Stimulated activated CD4-positive, alpha-beta T cell treated with anti-CD3 and anti-CD28 coated beads, Interleukin-15, amount 100 ng/mL, for 48 hours (primary cell): ENCODE measurements at places on chromosomes 11 and 22.

- no peak for DNase-seq
These were observed 25.7 kb upstream of the DDX10 start for GRCh38 chr11:108639146-108639545.

- DNase-seq: no peak
These were observed 704.1 kb upstream of the CCDC90B start for GRCh38 chr11:83990160-83990733.

GRCh38 chr22:41290262-41291221 lies 4.6 kb upstream of the RANGAP1 start:
- DNase-seq: no peak

DNA sequence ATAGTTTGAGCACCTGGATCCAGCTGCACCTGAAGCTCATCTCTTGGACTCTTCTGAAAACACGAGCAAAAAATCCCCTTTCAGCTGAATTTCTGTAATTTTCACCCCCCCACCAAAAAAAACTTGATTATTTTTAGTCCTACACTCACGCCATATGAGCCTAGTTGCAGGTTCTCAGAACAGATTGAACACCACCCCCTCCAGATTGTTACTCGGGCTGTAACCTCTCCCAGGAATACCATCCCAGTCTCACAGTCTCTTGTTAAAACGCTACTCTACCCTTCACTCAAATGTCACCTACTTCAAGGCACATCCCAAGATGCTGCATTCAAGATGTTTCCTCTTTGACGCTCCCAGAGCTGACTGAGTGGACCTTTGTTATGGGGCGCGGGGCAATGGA lies 96.3 kb upstream of the PRDM11 start:
- DNase-seq: no peak

GRCh38 chr22:38285018-38285417 lies 12.2 kb upstream of the TMEM184B start:
- DNase-seq: no peak

- DNase-seq: no peak
These were observed 83.2 kb upstream of the PITPNB start for GRCh38 chr22:28002181-28002700.

GRCh38 chr11:720642-721246 lies 14.7 kb downstream of the EPS8L2 start:
- no peak for DNase-seq

DNA sequence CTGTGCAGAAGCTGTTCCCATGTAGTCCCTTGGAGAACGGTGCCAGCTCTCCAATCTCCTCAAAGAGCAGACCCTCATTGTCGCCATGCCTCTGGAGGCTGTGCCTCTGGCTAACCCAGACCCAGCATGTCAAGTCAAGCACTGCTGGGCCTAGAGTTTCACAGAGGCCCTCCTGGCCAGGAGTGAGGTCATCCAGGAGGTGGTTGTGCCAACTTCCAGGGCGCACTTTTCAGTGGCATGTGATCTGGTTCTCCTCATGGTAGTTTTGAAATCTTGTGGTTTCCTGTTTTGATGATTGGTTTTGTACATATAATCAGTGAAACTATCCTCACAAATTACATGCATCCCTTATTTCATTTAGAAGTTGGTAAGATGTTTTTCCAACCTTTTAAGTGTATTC lies 78.9 kb downstream of the PPFIBP2 start:
- no peak for DNase-seq

GRCh38 chr11:113334183-113334582 lies 19.8 kb downstream of the TTC12 start:
- DNase-seq: no peak

GRCh38 chr11:64894070-64894811 lies 15.8 kb upstream of the EHD1 start:
- peak; percentile 91 for DNase-seq

- no peak for DNase-seq
These were observed 9.2 kb upstream of the TPCN2 start for GRCh38 chr11:69039501-69039900.

- no peak for DNase-seq
These were observed 60.3 kb upstream of the POU2AF2 start for GRCh38 chr11:111185266-111185665.

- DNase-seq: no peak
These were observed at the start of gene CSF2RB for GRCh38 chr22:36913427-36914389. CSF2RB (plus strand) TSS chr22:36913628; CDS start chr22:36922208, 8,580 bp downstream.

DNA sequence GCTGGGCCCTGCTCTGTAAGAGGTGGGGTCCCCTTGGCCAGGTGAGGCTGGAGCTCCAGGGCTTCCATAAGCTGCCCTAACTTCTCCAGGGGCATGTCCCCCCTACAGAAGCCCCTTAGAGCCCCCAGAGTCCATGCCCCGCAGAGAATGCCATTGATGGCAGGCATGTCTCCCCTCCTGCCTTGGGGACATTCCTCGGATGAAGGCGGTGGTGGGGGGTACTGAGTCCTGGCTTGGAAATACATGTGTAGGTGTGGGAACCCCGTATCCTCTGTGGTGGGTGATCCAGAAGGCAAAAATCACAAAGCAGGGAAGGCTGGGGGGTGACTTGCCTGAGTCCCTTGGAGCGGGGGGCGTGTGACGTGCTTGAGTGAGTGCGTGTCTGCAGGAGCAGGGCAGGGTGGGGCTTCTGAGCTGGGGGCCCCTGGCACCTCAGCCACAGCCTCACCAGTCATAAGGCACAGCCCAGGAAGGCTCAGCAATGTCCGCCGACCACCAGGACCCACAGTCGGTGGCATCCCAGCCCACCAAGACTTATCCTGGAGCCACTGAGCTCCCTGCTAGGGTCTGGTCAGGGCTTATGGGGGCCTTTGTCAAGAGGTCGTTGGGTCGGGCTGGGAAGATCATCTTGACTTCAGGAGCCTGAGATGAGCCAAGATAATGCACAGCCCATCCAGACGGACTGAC lies 69.8 kb upstream of the KCNQ1OT1 start:
- DNase-seq: no peak

DNA sequence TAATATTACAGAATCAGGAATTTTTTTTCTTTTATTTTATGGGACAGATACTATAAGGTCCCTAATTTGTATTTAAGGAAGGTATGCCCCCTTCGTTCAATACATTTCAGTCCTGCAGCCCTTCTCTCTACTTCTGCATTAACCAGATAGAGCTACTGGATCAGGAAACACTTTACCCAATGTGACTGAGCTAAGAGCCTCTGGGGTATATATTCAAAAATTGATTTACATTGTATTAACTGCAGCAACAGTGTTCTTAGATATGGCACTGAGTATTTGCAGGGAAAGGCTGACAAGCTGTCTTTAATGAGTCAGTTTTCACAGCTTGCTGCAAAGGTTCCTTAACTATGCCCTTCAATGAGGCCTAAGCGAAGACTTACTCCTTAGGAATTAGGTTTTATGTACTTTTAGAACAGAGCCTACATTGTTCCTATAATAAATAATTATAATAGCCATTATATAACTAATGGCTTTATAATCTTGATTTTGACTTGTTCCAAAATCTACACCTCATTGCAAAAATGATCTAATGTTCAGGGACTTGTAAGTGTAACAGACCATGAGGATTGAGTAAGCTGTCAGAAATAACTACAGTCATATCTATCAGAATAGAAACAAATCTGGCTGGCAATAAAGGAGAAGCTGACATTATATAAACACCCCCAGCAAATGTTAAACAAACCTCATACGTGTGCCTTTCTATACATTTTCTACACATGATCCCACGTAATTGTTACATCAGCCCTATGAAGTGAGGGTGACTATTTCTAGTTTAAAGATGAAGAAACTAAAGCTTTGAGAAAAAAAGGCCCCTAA lies 55.0 kb downstream of the DDI1 start:
- no peak for DNase-seq

DNA sequence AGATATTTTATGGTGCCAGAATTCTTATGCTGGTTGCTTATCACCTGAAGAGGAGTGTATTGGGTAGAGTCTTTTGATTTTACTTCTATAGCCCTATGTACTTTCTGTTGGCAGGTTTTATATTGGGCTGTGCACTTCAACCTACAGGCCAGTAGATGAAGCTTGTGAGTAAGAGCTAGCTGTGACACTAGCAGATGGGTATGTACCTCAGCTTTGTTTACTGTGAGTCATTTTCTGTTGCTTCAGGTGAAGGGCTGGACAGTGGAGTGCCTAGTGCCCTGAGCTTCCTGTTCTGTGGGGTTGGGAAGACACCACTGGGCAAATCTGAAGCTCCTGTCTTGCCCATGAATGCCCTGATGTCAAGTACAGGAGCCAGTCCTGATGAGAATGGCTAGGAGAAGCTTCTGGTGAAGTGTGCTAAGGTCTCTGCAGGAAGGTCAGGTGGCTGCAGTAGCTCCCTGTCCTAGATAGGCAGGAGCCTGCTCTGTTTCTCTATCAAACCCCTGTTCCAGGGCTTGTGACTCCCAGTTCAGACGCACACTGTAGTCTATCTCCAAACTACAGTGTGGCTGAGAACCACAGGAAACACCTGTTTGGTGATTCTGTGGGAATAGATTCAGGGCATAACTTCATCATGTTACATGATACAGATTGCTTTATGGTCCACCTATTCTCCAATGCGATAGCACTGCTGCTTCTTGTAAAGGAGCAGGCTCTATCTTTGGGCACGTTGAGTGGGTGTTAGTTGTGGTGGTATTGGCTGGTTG lies 755.7 kb downstream of the KCNA4 start:
- DNase-seq: no peak

DNA sequence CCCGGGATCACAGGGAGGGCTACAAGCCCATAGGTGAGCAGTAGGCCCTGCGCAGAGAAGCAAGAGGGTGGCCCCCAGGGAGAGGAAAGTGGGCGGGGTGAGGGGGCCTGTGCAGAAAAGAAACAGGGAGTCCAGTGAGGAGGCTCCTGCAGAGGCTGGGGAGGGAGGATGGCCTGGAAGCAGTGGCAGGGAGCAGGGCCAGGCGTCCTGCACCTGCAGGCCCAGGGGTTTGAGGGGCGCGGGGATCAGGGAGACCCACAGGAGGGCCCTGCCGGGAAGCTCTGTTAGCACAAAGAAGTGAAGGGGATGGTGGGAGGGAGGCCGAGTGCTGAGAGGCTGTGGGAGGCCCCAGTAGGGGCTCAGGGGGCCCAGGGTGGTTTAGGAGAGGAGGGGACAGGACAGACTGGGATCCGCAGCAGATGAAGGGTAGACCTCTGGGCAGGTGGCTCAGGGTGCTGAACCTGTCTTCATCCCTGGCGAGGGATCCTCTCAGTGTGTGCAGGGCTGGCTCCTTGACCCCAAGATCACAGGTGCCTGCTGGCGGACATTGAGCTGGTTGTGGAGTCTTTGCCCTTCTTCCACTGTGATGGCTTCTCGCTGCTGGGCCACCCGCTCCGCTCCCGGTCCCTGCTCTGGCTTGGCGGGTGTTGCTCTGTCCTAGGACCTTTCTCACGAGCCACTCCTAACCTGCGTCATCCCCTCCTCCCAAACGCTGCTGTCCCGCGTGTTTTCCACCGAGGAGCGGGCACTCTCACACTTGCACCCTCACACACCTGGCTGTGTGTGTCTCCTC lies 31.8 kb upstream of the CELSR1 start:
- DNase-seq: no peak

GRCh38 chr11:91124363-91124762 lies 901.5 kb upstream of the CHORDC1 start:
- DNase-seq: no peak

- DNase-seq: no peak
These were observed 19.6 kb downstream of the VPS37C start for GRCh38 chr11:61141601-61142028.

DNA sequence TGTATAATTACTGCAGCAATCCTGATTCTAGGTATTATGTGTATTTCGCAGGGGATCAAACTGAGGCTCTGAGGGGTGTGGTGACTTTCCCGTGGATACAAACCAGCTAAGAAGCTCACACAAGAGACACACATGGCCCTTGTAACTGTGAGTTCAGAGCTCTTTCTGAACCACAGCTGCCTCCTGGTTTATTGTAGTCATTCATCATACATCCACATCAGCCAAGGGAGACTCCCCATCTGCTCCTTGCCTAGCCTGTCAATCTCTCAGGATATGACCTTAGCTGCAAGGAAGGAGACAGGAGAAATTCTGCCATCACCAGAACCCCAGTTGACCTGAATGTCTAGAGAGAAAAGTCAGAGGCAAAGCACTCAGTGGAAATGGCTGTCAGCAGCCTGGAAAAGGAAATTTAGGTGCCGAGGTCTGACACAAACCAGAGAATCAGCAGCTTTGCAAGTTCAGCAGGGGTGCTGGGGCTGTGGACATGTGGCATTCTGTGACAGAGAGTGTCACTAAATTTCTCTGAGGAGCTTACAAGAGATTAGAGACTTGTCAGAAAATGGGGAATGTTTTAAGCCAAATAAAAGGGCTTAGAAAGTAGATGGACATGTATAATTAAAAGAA lies 209.5 kb downstream of the AASDHPPT start:
- DNase-seq: no peak

DNA sequence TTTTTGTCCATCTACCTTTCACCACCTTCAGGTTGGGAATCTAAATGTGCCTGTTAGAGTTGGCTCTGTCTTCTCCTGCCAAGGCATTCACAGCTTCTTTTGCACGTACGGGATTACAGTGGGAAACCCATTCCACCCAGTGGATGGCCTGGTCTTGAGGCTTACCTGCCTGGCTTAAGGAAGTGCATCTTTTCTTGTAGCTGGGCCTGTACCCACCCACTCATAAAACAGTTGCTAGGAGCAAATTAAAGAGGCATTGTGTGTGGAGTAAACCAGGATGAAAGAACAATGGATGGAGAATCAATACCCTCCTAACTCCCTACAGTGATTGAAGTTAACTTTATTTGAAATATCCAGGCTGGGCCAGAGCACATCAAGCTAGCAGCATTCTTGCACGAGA lies 71.6 kb downstream of the TEAD1 start:
- DNase-seq: no peak

DNA sequence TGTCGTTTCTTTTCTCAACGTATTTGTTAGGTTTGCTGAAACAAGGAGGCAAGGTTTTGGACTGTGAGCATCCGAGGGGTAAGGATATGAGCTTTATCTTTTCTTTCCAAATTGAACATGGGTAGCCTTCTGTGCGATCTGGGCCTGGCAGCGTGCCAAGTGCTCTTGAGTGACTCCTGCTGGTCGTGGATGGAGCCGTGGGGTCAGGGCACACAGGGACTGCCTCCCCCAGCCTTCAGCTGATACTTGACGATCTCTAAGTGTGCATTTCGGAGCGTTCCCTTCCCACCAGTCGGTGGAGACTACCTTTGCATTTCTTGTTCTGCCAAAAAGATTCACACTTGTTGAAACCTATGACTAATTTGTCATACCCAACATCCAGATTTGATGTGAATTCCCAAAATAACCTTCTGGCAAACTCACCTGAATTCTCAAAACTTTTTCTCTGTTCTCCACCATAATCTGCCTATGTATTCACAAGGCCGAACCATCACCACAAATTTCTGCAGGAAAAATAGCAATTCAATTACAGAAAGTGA lies 40.1 kb upstream of the CLMP start:
- DNase-seq: peak; percentile 30
